Activated CD8-positive, alpha-beta memory T cell treated with anti-CD3 and anti-CD28 coated beads for 24 hours (primary cell): ENCODE measurements at places on chromosomes 5 and 9.

DNA sequence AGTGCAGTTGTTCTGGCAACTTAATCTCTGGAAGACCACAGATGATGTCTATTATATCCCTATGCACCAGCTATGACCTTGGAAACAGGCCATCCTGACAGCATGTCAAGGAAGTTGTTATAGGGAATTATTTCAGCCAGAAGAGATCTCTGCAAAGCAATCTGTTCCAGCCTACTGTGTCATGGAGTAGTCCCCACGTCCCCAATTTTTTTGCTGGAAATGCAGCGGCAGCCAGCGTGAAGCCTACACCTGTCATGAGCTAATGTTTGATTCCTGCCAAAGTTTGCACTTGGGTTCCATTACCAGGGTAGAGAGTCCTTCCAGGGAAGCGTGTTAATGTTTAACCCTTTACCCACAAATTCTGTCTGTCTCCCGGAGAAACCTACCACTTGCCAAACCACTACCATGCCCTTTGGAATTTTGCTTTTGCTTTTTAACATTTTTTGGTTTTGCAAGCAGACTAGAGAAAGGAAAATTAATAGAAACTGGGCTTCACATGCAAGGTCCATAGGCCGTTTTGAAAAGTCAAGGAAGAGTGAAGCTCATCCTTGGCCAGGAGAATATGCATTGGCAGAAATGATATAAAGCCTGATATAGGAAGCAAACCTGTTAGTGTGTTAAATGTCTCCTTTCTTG lies 174.9 kb upstream of the SPRY4 start:
- DNase-seq: peak; percentile 19

- DNase-seq: no peak
Measured at GRCh38 chr9:86614871-86615849, 260.9 kb upstream of the TUT7 start.

DNA sequence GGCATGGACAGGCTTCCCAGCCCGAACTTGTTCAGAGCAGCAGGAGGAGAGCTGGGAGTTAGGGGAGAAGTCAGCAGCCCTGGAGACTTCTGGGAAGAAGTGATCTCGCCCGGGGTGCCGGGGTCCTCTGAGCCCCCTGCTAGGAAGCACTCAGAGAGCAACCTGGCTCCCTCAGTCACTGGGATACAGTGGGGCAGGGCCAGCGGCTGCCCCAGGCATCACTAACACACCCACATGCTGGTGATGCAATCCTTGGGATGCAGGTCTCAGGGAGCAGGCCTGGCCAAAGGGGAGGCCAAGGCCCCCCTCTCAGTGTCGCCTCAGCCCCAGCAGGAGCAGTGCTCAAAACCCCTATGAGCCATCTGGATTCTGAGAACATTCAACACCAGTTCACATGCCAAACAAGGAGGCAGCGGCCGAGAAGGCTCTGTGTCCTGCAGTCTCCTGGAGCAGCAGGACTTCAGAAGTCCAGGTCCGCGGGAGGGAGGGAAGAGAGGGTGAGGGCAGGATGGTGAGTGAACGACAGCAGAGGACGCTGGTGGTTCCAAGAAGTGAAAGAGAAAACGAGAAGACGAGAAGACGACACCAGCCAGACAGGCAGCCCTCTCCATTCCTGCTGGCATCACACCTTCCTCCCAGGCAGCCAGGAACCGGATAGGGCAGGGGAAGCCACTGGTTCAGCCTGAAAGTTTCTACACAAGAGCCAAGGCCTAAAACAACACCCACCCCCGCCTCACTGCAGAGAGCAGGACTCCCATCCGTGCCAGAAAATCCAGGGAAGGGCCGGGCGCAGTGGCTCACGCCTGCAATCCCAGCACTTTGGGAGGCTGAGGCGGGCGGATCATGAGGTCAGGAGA lies 2.3 kb downstream of the PNPLA7 start:
- no peak for DNase-seq

GRCh38 chr5:36366883-36367282 lies 65.2 kb upstream of the RANBP3L start:
- no peak for DNase-seq
